Testis (tissue), 5 donors: ENCODE measurements at places on chromosomes 2 and 18.

GRCh38 chr2:178008636-178009289 is 63.8 kb downstream of the PDE11A start:
- no peak overlapping the region for H3K4me3 ChIP-seq
- no peak overlapping the region for H3K27ac ChIP-seq
- H3K27me3 ChIP-seq = no peaks in the 10 kb centered on the region
- no peaks in the 10 kb centered on the region for H3K4me1 ChIP-seq
- no peaks in the 10 kb centered on the region for H3K36me3 ChIP-seq
- DNase-seq = peak; percentile 16

DNA sequence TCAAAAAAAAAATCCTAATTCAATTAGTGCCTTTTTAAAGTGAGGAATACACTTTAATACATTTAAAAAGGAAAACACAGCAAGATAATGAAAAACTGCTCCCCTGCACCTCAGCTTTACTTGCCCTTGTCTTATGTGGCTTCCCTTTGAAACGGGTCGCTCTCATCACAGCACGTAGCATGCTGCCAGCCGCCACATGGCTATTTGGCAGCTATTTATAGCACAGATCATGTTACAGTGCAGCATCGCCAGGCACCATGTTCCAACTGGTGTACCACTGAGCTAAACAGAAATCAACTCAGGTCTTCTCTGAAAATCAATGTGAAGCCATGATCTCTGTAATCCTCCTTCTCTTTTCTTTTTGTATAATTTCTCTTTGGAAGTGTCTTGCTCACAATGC is 65.1 kb downstream of the TMEM182 start:
- DNase-seq = peak; percentile 20
- no peak overlapping the region for H3K4me3 ChIP-seq
- H3K36me3 ChIP-seq = no peaks in the 10 kb centered on the region
- no peaks in the 10 kb centered on the region for H3K27me3 ChIP-seq

DNA sequence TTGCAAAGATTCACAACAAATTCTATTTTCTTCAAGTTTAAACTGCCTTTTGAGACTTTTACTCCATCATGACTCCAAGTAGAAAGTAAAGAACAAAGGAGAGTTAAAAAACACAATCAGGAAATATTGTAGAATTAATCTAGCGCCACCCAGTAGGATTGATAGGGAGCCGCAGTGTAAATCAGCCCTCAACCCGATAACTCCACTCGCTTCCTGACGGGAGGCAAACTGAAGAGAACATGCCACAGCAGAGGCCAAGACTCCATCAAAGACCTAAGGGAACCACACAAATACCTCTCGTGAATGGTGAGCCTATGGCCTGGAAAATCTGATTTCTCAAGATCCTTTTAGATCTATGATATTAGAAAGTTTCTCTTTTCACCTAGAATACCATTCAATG is 319.0 kb downstream of the STK39 start:
- no peaks in the 10 kb centered on the region for H3K36me3 ChIP-seq
- no peak overlapping the region for H3K4me3 ChIP-seq
- DNase-seq = no peak
- H3K27ac ChIP-seq = no peak overlapping the region

DNA sequence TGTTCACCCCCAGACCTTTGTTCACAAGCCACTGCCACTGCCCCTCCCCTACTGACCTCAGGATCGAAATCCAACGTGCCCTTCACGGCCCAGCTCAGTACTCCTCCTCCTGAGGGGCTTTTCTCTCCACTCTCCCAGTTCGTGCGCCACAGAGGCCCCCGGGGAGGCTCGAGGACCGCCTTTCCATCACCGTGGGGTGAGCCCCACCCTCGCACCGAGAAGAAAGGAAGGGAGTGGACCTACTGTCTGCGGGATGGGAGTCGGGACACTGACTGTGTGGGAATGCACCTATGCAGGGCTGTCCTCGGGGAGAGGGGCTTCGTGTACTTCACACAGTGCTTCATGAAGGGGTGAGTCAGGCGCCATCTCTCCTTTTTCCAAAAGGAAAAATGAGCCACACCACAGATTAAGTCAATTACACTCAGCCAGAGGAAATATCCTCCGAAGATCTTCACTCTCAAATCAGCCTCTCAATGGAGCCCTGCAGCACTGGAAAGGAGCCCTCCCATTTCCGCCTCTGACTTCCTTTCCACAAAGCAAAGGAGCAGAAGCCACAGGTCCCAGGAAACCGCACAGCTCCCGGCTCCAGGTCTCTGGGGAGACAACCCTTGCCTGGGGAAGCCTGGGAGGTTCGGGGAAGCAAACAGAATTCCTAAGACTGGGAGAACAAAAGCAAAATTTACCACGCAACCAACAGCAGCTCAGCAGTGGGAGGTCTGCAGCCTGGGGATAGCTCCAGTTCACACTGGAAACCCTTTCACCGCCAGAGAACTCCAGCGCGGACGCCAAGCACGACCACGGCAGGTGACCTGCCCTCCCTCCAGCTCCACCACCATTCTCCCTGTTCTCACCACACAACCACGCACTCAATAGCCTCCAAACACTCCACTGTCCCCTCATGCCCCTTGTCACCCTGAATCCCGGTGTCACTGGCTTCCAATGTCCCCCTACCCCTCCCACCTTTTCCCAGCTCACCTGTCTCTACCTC is 21.6 kb downstream of the ADCY3 start:
- H3K27me3 ChIP-seq = no peaks in the 10 kb centered on the region
- no peaks in the 10 kb centered on the region for H3K4me1 ChIP-seq

DNA sequence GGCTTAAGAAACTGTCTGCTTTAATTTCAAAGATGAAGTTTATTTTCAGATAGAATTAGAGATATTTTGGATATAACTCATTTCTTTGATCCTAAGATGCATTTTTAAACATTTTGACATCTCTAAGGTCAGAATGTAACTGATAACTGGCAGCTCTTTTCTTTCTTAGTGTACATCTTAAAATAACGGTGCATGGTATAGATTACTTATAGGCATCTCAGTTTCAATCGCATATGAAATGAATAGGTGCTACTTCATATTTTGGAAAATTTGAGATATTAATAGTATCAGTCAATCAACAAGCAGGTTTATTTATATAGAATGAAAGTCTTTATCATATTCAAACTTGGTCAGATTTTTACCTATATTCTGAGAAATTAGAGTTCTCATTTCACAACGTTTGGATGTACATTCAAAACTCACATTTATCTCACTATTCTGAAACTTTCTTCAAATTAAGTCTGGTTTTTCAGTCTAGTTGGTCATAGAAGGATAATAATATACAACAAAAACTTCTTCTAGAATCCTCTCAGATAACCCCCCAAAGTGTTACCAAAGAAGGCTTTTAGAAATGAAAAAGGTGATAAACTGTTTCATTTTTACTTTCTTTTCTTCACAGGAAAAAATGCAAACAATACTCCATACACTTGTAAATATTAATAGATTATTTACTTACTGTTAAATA is 122.8 kb upstream of the WDSUB1 start:
- H3K36me3 ChIP-seq = no peaks in the 10 kb centered on the region
- no peak overlapping the region for H3K4me3 ChIP-seq
- H3K27ac ChIP-seq = no peak overlapping the region
- no peaks in the 10 kb centered on the region for H3K27me3 ChIP-seq
- no peak for DNase-seq

GRCh38 chr2:54386585-54386984 is 69.5 kb upstream of the SPTBN1 start:
- H3K4me1 ChIP-seq = peaks cover 16% of the 10 kb centered on the region
- H3K27ac ChIP-seq = no peak overlapping the region
- no peak for DNase-seq
- H3K36me3 ChIP-seq = no peaks in the 10 kb centered on the region

GRCh38 chr2:74525717-74526648 is at the start of gene DQX1:
Gene DQX1, minus strand, starts transcription at chr2:74526231. Its CDS starts 502 bp downstream, at chr2:74525729.
- no peak within 1 kb of the TSS for H3K4me3 ChIP-seq
- H3K36me3 ChIP-seq = no peaks in the 10 kb centered on the region
- H3K27ac ChIP-seq = no peak within 1 kb of the TSS
- peaks cover 10% of the 10 kb centered on the region for H3K4me1 ChIP-seq
- H3K27me3 ChIP-seq = no peaks in the 10 kb centered on the region

GRCh38 chr2:195404651-195405050 is 252.4 kb upstream of the SLC39A10 start:
- no peaks in the 10 kb centered on the region for H3K4me1 ChIP-seq
- H3K27me3 ChIP-seq = no peaks in the 10 kb centered on the region
- no peak for DNase-seq
- H3K36me3 ChIP-seq = no peaks in the 10 kb centered on the region

- no peaks in the 10 kb centered on the region for H3K36me3 ChIP-seq
- no peaks in the 10 kb centered on the region for H3K27me3 ChIP-seq
- DNase-seq = no peak
- H3K27ac ChIP-seq = no peak overlapping the region
Measured at GRCh38 chr2:9764153-9764778, 79.0 kb upstream of the TAF1B start.

DNA sequence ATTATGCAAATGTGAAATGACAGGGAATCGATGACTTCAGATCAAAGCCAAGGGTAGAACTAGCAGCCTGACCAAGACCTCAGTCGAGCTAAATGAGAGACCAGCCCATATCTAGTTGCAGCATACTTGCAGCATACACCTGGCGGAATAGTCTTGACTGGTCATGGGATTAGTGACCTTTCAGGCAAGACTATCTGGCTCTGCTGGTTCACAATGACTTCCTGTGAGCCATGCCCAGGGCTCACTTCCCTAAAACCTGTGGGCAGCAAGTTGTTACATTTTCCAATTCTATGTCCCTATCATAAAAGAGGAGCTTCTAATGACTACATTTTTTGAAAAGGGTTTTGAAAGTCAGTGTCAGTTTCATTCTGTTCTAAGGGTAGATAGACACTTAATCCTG is 1624.9 kb upstream of the CELF4 start:
- no peaks in the 10 kb centered on the region for H3K4me1 ChIP-seq
- DNase-seq = no peak
- H3K4me3 ChIP-seq = no peak overlapping the region
- H3K27me3 ChIP-seq = no peaks in the 10 kb centered on the region
- H3K27ac ChIP-seq = no peak overlapping the region

DNA sequence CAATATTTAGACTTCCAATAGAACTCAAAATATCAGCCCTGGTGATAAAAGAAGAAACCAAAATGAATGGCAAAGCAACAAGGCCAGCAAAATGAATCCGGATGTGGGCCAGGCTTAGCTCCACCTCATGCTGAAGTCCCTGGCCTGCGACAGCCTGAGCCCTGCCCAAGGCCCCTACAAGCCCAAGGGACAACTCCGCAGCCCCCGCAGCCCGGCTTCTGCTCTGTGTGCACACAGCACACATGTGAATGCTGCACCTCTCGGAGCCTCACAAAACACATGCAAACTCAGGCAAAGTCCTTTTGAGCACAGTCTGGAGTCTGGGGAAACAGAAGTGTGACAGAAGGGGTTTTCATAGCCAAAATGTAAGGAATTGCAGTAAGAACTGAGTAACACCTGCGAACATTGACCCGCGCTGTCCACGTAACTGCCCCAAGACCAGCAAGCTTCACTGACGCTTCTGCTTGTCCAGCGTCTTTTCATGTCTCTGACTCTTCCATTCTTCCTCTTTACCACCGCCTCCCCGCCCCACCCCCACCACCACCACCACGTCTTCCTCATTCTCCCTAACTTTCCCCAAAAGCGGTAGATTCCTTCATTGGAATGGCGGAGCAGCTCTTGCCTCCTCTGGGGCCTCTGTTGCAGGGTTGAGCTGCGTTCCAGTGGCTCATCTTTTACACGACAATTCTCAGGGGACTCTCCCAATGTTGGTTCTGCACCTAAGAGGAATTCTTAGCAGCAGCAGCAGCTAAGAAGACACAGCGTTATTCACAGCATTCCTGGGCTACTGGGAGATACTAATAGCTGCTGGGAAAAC is 136.4 kb upstream of the COPS8 start:
- H3K4me3 ChIP-seq = no peak overlapping the region
- no peaks in the 10 kb centered on the region for H3K27me3 ChIP-seq
- no peak for DNase-seq
- no peak overlapping the region for H3K27ac ChIP-seq

- H3K27me3 ChIP-seq = no peaks in the 10 kb centered on the region
- no peak overlapping the region for H3K27ac ChIP-seq
- H3K4me3 ChIP-seq = no peak overlapping the region
- DNase-seq = no peak
- H3K4me1 ChIP-seq = no peaks in the 10 kb centered on the region
Measured at GRCh38 chr2:138245310-138245709, 256.3 kb upstream of the SPOPL start.

DNA sequence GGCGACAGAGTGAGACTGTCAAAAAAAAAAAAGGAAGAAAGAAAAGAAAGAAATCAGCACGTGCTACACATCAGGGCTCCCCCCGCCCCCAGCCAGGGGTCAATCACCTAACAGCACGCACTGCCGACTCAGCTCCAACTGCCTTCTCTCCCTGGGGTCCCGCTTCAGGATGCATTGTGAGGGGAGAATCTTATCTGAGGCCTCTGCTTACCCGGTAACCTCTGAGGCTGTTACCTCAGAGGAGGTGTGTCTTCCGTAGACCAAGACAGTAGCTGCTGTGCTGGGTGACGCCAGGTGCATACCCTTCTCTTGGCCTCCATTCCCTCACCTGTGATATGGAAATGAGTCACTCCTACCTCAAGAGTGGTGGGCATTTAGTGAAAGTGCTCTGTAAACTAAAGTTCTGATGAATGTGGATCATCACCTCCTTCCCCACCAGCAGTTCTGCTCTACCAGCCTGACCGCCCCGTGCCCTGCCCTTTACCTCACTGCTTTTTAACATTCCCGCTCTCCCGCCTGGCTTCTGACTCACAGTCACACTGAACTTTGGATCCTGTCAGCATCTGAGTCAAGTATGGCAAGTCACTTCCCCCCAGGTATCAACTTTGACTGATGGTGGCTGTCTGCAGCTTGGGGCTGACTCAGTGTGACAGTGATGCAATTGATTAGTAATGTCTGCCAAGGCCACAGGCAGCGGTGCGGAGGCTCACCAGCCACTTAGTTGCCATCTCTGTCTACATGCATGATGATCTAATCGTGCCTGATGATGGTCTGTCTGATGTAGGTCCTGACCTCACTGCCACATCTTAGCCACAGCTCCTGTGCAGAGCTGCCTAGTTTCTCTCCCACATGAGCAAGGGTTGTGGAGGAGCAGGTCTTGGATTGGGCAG is 20.1 kb downstream of the ARID5A start:
- DNase-seq = no peak
- H3K4me3 ChIP-seq = no peak overlapping the region
- H3K27me3 ChIP-seq = no peaks in the 10 kb centered on the region

GRCh38 chr2:3434654-3435053 is 55.2 kb downstream of the TRAPPC12 start:
- no peaks in the 10 kb centered on the region for H3K4me1 ChIP-seq
- H3K27ac ChIP-seq = no peak overlapping the region
- H3K27me3 ChIP-seq = no peaks in the 10 kb centered on the region
- no peaks in the 10 kb centered on the region for H3K36me3 ChIP-seq
- H3K4me3 ChIP-seq = no peak overlapping the region

DNA sequence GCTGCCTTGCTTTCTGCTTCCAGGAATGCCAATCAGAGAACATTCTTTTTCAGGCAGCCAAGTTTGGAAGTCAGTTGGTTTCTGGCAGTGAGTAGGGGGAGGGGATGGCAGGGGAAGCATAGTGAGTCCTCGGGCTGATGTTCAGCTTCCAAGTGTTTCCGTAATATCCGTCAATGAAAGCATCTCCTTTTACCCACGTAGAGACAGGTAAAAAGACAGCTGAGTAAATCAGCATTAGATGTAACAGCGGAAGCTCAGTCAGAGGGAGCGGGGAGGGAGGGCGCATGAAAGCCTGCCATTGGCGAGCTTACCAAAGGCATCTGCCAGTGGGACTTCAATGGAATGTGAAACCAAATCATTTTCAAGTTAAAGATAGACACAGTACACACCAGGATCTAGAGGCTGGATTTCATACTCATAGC is 117.1 kb upstream of the DTNA start:
- H3K27me3 ChIP-seq = no peaks in the 10 kb centered on the region
- H3K4me1 ChIP-seq = no peaks in the 10 kb centered on the region
- H3K4me3 ChIP-seq = no peak overlapping the region
- DNase-seq = peak; percentile 63
- no peak overlapping the region for H3K27ac ChIP-seq
